Neural progenitor cell (in vitro differentiated cells): ENCODE measurements at places on chromosomes 6 and 20.

GRCh38 chr6:52261229-52261628 lies 16.9 kb upstream of the IL17F start:
- DNase-seq, result no peak

DNA sequence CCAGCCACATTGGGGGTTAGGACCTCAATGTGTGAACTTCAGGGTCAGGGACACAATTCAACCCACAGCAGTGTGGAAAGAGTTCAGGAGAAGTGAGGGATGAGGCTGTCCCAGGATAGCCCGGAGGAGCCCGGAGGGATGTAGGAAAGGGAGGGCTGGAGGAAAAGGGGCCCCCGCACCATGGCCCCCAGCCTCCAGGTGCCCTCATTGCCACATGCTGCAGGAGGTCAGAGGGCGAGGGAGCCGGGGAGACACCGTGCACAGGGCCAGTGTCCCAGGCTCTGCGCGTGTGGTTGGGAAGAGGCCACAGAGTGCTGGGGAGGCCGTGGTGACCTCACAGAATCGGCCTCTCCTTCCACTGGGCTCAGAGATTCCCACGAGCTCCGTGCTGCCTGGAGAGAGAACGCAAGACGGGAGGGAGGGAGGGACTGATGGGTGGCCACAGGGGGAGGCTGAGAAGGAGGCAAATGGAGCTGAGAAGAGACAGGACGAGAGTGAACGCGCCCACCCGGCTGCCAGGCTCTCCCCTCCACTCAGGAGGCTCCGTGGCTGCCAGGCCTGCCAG lies 215.1 kb downstream of the DLL1 start:
- DNase-seq, result no peak

GRCh38 chr20:51360451-51361201 lies 181.9 kb downstream of the NFATC2 start:
- DNase-seq, result no peak

GRCh38 chr6:9978480-9978879 lies 436.4 kb downstream of the TFAP2A start:
- no peak for DNase-seq

DNA sequence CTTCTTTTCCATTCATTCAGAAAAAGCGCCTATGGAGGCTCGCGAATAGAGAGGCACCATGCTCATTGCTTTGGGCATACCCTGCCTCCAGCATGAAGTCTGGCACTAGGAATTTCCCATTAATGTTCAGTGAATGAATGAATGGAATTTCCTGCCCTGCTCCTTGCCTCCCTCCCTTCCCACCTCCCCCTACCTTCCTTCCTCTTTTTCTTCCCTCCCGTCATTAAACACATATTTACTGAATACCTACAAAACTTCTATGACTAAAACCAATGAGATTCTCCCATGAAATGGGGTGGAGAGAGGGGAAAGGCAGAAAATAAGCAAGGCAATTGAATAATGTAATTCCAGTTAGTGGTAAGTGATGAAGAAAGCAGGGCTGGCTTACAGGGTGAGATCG lies 213.8 kb upstream of the AGPAT4 start:
- DNase-seq, result no peak

DNA sequence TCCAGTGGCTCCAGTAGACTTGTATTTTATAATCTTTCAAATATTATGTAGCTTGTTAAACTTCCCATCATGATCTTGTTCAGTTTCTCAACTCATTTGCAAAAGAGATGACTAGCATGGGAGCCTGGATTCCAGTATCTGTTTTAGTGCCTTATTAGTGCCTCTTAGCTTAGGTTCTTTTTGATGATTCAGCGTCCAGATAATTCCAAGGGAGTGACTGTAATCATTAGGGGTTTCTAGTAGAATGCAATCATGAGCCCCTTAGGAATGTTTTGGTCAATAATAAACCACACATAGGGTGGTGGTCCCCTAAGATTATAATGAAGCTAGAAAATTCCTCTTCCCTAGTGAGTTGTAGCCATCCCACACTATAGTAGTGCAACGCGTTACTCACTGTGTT lies 7.0 kb downstream of the CD2AP start:
- DNase-seq, result no peak
